ENCODE measurements at places on chromosomes 16 and 17.

DNA sequence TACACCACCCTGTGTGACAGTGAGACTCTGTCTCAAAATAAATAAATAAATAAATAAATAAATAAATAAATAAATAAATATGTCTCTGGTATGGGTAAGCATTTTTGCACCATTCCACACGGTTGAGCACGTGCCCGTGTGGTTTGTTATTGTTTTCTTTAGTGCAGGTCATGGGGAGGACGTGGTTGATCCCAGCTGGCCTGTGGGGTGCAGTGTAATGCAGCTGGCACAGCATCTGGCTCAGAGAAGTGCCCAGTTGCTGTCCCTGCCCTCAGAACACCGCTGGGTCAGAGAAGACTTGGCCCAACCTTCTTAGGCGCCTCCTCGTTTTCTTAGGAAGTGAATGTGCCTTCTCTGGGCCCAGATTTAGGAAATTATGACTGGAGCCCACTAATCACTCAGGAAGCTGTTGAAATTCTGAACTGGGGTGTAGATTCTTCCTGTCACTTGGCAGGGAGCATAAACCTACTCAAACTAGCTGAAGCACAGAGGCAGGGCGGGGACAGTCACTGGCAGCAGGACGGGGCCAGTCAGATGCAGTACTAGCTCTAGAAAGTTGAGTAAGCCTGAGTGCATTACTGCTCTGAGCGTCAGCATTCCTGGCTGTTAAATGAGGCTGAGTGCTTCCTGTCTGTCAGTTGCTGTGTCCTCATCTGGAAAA is 85.9 kb downstream of the SNX29 start:
- peak; percentile 56 for DNase-seq

DNA sequence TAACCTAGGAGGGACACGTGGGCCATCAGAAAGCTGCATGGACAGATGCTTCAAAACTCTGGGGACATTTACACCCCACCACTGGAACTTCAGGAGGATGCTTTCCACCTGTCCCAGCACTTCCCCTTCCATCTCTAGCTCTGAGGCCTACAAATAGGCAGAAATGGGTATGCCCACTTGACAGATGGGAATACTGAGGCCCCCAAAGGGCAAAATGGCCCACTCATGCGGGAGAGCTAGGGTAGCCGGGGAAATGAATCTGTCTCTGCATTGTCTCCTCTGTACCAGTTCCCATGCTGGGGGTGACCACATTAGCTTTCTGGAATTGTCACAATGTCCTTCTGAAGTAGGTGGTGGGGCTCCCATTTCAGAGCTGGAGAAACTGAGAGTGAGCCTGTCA is 592.1 kb upstream of the CDH5 start:
- DNase-seq = no peak

GRCh38 chr16:67714522-67714921 is 4.6 kb downstream of the GFOD2 start:
- DNase-seq = no peak

GRCh38 chr17:58702045-58702476 is 9.7 kb downstream of the RAD51C start:
- DNase-seq = no peak

GRCh38 chr16:81815429-81815766 is 36.3 kb downstream of the PLCG2 start:
- no peak for DNase-seq

DNA sequence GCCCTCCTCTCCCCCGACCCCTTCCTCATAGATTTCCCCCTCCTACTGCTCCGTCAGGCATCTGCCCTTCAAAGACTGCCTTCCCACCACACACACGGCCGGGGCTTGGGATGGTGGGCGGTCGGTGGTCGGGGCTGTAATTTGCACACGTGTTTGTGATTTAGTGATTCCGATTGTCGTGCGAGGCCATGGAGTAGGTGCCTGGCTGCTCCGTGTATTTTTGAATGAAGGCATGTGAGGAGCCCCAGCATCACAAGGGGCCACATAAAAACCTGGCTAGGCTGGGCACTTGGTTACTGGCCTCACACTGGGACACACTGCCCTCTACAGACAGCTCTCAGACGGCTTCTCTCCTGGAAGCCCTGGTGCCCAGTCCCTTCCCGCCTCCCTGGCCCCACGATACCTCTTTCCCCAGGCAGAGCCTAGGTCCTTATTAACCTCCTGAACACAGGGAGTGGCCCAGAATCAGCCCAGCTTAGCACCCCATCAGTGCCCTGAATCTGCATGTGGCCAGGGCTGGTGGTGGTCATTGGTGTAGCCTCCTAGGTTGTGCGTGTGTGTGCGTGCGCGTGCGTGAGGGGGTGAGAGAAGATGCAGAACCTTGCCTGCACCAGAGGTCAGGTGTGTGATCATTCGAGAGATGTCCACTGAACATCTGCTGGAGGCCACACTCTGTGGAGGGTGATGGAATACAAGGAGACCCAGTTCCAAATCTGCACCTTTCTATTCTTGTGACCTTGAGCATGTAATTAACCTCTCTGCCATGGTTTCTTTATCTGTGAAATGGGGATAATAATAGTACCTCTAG is 1.3 kb upstream of the SOCS1 start:
- DNase-seq = peak; percentile 84

DNA sequence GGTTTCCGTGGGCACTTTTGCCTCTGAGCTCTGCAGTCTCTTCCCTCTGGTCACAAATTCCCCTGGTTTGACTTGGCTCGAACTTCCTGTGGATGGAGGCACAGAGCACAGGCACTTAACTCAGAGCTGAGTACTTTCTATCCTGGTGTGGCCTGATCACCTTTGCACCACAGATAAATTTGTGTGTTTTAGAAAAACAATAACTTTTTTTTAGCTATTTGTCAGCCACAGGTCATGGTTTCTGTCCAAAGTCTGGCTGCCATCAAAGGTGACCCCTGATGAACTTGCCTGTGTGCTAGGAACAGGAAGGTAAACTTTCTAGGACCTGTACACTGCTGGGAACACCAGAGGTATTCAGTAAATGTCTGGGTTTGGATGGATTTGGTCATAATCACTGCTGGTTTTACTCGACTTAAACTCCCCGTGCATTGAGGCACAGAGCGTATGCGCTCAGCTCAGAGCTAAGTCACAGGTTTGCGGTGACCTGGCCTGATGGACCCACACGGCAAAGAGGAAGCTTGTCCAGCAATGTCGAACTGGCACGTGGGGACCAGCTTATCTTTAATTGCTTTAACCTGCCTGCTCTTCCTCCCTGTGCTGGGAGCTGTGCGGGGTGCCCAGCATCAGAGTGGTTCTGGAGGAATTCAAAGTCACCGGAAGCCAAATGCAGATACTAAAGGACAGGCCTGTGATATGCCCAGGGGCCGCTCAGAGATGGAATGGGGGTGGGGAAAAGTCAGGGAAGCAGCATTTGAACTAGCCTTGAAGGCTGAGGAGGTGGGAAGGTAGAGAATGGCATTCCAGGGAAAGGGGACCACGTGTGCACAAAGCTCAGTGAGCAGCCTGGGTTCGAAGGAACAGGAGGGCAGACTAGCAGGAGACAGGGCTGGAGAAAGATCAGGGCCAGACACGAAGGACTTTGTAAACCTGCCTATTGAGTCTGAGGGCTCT is 12.9 kb downstream of the SLC13A5 start:
- DNase-seq = no peak

- no peak for DNase-seq
Measured at GRCh38 chr17:3867606-3868005, 21.6 kb upstream of the NCBP3 start.

- DNase-seq = no peak
Measured at GRCh38 chr17:28929787-28930186, 21.5 kb downstream of the PHF12 start.

DNA sequence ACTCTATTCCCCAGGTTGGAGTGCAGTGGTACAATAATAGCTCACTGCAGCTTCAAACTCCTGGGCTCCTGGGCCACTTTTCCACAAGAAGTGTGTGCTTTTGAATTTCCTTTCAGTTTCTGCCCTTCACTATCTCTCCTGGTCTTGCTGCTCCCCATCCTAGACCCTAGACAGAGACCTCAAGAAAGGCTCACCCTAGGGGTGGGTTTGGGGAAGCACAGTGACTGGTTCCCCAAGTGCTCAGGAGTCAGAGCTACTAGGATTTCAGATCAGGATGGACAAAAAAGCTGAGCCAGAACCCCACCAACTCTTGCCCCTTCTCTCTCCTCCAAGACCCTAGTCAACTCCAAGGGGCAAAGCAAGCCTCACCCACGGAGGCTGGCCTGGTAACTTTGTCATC is 1.6 kb upstream of the SEBOX start:
- DNase-seq = peak; percentile 7

- no peak for DNase-seq
Measured at GRCh38 chr17:13490427-13490826, 111.3 kb downstream of the HS3ST3A1 start.

GRCh38 chr17:59804901-59805465 is 87.8 kb downstream of the TUBD1 start:
- no peak for DNase-seq

DNA sequence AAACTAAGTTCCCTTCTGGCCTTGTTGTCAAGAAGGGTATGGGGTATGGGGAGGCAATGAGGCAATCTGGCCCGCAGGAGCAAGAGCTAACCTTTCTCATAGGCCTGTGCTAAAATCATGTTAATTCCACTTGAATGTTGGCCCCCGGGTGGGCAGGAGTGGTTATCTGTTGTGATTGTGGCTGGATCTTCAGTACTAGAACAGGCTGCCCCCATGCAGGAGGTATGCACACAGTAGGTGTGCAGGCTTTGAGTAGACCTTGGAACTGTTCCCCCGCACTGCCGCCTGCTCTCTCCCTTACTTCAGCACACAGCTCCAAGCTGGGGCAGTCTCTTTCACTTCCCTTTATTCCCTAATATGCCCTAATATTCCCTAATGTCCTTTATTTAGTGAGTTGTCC is 52.4 kb upstream of the TANGO6 start:
- no peak for DNase-seq

- no peak for DNase-seq
Measured at GRCh38 chr16:73050201-73051099, 2.5 kb upstream of the ZFHX3 start.

GRCh38 chr16:17567455-17567854 is 96.7 kb upstream of the XYLT1 start:
- DNase-seq = no peak

DNA sequence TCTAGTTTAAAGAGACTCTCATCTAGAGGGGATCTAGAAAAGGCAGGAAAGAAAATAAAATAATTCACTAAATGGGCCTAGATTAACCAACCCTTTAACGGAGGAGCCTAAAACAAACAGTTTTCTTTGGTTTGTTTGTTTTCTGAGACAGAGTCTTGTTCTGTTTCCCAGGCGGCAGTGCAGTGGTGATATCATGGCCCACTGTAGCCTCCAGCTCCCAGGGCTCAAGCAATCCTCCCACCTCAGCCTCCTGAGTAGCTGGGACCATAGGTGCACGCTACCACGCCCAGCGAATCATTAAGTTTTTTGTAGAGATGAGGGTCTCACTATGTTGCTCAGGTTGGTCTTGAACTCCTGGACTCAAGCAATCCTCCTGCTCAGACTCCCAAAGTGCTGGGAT is 122.3 kb upstream of the TOB1 start:
- no peak for DNase-seq

GRCh38 chr16:10408824-10409381 is 23.0 kb downstream of the ATF7IP2 start:
- no peak for DNase-seq

- no peak for DNase-seq
Measured at GRCh38 chr16:68105611-68106010, 20.4 kb downstream of the NFATC3 start.

DNA sequence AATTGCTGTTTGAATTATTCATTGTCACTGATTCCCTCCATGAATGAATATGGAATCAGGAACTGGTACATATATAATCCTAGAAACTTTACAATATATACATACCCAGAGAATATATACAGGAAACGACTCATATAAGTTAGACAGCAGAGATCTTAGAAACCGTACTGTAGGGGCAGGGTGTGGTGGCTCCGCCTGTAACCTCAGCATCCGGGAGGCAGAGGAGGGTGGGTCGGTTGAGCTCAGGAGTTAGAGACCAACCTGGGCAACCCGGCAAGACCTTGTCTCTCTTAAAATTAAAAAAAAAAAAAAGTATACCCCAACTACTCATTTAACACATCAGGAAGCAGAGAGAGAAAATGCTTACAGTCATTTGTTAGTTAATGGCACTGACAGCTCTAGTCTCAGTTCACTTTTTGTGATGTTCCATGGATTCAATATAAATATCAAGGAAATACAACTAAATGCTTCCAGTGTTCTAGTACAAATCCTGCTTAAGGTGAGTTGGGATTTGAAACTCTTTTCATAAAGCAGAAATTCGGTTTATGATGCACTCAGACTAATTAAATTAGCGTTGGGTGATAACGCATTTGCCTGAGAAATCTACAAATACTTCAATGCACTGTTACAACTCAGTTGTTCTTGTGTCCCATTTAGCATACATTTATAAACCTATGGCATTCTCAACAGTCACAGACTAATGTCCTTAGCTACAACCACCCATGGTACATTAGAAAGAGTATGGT is 5.6 kb downstream of the GLG1 start:
- DNase-seq = no peak

DNA sequence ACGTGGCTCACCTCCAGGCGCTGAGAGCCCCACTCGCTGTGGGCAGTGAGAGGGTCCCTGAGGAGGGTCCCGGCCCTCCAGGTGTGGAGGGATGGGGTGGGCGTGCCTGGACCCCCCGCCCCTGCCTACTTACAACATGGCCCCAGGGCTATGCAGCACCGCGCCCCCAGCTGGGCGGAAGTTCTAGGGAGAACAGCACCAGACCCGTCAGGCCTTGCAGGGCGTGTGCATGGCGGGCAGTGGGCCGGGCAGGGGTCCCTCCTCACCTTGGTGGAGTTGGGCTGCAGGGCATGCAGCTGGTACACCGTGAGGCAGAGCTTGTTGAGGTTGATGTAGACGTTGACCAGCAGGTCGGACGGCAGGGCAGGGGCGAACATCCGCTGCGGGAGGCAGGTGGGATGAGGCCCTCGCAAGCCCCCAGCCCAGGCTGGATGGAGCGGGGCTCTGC is 2.7 kb downstream of the SMIM22 start:
- no peak for DNase-seq

DNA sequence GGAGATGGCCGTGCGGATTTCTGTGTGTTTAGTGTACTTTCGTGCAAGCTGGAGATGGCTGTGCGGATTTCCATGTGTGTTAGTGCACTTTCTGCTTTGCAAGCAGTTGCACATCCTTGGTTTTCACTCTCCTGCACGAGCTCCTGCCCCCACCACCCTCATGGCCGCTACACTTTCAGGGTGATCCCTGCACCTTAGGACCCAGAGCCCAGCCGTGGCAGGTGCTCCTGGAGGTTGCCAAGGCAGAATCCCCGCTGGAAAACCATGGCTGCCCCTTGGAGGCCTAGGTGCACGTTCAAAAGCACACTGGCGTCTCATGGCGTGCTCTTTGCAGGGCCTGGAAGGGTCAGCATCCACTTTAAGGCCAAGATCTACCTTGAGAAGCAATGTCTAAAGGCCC is 311.0 kb upstream of the TNRC6C start:
- no peak for DNase-seq

DNA sequence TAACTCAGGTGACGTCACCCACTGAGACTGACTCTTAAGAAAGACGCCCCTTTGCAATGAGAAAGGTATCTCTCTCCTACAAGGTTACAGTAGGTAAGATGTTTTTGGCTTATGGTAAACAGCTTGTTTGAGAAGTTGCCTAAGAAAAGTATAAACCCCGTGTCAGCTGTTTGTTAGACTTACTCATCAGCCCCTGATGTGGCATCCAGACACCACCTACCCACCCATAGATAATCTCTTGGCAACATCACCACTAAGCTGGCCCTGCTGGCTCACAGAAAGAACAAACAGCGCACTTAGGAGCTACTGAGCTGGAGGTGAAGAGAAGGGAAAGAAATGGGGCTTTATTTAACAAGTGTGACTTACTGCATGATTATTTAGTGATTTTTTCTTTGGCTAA is 121.0 kb downstream of the PARN start:
- no peak for DNase-seq

- peak; percentile 23 for DNase-seq
Measured at GRCh38 chr17:6711681-6712057, 1.5 kb downstream of the SLC13A5 start.

GRCh38 chr17:51214920-51215319 is 44.9 kb downstream of the MBTD1 start:
- DNase-seq = no peak

Data from right hindlimb (tissue), 1 donor.